ENCODE measurements at places on chromosomes 2 and 18. TPM values are rescaled to one million over a fixed set of nuclear protein-coding genes. Genes with fewer than 3 reads are reported as not detected.
A peak's percentile ranks its signal among the peaks of the same experiment; 100 is the strongest.

DNA sequence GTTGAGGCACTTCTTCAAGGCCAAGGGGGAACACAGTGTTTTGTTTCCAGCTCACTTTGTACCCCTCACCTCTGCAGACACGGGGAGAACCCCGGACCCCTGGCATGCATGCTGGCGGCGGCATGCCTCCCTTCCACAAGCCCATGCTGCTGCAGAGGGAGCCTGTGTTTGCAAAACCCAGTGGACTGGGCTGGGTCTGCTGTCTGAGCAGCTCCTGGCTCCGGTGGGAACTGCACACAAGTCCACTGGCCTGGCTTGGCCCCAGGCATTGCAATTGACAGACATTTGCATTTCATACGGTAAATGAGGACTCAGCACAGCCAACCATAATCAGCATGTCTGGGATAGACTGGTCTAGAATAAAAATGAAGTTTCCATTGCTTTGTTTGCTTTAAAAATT, 62.4 kb downstream of the RALBP1 start:
- DNase-seq = no peak

DNA sequence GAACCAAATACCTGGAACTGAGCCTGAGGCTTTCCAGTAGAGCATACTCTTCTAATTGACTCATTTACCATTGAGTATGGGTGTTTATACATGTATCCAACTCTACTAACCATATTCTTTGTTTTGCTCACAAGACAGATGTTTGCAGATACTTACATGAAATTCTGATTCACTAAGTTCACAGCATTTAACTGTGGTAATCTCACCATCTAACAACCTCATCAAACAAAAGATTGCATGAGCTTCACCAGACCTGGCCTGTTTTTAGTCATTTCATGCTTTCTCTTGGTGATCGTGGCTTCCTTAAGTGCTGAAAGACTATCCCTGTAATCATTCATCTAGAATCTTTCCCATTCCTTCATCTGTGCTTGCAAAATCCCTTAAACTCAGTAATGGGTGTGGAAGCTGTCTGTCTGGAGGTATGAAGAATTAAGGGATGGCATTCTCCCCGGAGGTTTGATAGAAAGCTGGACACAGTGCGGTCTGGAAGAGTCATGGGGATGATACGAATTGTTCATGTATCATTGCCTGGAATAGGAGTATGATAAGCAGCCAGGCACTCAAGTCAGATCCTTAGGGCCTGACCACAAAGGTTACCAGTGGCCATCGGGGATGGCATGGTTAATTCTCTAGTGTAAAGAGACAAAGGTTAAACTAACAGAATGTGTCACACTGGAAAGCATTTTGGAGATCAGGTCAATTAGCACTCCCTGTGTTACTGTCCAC, 42.0 kb upstream of the IL1R1 start:
- no peak for DNase-seq

GRCh38 chr18:47050468-47050867, 15.0 kb upstream of the ELOA2 start:
- DNase-seq = peak; percentile 26

DNA sequence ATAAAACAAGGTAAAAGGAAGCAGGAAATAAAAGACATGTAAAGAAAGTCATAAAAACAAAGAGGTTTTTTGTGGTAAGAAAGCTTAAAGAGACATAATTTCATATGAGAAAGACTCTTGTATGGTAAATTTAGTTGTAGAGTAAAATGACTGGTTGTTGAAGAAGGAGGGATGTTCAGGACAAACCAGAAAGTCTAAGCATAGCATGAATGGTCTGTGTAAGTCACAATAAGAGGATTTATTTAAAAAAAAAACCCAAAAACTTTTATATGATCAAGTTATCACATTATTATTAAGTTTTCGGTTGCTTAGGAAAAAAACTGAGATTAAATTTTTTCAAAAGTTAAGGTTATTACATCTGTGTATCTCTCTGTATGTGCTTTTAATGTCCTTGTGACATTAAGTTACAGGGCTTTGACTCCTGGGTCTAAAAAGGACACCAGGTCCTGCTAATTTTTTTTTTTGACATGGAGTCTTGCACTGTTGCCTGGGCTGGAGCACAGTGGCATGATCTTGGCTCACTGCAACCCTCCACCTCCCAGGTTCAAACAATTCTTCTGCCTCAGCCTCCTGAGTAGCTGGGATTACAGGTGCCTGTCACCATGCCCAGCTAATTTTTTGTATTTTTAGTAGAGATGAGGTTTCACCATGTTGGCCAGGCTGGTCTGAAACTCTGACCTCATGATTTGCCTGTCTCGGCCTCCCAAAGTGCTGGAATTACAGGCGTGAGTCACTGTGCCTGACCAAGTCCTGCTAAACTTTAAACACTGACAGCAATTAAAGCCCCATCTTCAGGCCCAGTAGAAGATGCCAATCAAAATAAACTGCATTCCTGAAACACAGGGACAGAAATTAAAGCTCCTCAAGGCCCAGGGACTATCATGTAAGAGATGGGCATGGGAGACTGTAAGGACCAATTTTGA, 14.2 kb upstream of the OXER1 start:
- no peak for DNase-seq

DNA sequence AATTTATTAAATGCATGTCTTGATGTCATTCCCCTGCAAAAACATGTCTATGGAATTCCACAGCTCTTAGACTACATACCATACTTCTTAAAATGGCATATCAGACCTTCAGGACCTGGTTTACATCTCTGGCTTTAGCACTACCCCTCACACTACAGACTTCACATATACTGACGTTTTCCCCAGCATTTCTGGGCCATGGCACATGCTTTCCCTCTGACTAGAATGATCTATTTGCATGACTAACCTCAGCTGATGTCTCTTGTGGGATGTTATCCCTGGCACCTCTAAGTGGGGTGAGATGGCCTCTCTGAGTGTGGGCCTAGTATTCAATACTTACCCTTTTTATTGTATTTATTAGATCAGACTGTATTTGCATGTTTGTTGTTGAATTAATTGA, 381.6 kb downstream of the ERBB4 start:
- DNase-seq = no peak

GRCh38 chr18:3329471-3329870, 67.5 kb downstream of the MYL12B start:
- no peak for DNase-seq

- no peak for DNase-seq
These were observed 41.0 kb upstream of the DOCK10 start for GRCh38 chr2:225083276-225083675.

DNA sequence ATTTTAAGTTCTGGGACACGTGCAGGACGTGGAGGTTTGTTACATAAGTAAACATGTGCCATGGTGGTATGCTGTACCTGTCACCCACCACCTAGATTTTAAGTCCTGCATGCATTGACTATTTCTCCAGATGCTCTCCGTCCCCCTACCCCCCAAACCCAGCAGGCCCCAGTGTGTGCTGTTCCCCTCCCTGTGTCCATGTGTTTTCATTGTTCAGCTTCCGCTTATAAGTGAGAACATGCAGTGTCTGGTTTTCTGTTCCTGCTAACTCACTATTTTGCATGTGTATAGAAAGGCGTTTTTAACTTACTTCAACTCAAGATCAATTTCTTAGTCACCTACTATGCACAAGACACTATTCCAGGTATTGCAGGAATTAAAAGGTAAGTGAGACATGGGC, 128.0 kb downstream of the PLCL1 start:
- no peak for DNase-seq

DNA sequence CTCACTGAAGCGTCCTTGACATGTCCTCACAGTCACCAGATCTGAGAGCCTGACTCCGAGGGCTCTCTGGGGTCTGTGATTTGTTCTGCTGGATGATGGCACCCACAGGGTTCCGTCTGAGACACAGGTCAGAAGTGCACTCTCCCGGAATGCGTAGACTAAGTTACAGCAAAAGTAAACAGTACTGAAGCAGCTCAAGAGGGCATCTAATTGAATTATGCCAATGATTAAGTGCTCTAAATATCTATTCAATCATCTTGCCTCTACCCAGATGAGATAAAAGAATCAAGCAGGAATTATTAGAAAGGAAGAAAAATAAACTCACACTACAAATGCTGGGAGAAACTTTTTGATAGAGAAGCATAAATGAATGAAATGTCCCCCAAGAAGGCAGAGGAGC, 544.1 kb downstream of the SOX11 start:
- DNase-seq = peak; percentile 8

DNA sequence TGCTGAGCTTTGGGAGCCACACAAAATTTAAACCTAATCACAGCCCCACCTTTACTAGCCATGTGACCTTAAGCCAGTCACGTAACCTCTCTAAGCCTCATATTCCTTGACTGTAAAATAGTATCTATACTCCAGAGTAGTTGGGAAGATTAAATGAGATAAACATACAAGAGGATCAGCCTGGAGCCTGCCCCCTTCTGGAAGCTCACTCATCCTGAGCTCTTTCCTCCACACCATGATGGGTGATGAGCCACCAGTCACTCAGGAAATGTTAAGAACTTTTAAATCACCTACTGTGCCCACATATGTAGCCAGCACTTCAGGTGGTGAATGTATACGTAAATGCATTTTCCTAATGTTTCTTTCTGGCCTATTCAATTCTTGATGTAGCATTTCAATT, 195.9 kb upstream of the DDX18 start:
- no peak for DNase-seq

- DNase-seq = no peak
These were observed 317.2 kb upstream of the ID2 start for GRCh38 chr2:8364668-8365067.

- DNase-seq = peak; percentile 6
These were observed 54.7 kb downstream of the MTA3 start for GRCh38 chr2:42622943-42623676.

GRCh38 chr2:195490319-195490718, 166.7 kb upstream of the SLC39A10 start:
- DNase-seq = no peak

GRCh38 chr2:84894758-84895520, 10.5 kb upstream of the TMSB10 start:
- no peak for DNase-seq

- DNase-seq = peak; percentile 50
These were observed 487.2 kb downstream of the DCDC2C start for GRCh38 chr2:4190548-4190947.

DNA sequence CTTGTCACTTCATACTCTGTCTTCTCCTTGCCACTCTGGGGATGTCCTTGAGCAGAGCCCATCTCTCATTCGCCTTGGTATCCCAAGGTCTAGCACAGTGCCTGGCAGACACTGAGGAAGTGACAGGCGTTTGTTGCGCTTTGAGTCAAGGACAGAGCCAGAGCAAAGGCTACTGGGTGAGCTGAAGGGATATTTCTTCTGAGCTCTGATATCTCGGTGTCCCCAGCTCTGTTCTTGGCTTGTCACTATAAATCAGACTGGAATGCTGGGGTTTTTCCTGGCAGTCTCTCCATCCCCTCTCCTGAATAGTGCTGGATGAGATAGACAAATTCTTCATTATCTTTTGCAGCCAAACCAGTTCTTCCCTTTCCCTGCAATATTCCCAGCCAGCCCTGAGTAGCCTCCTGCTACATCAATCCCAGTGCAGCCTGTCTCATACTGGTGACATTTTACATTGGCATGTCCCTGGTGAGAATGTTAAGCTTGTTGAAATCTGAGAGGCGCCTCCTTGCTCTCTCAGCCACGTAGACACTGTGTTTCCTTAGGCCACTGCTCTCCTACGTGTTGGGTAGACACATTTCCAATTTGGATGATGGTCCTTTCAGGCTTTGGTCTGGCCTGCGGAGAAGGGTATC, 61.7 kb downstream of the CTIF start:
- DNase-seq = no peak

GRCh38 chr2:16153754-16154035, 213.3 kb downstream of the MYCN start:
- DNase-seq = no peak

- peak; percentile 46 for DNase-seq
These were observed 408.3 kb downstream of the NUP35 start for GRCh38 chr2:183532514-183532913.

GRCh38 chr2:23524261-23524706, 139.3 kb downstream of the KLHL29 start:
- no peak for DNase-seq

- DNase-seq = no peak
These were observed 4.2 kb downstream of the TMEM177 start for GRCh38 chr2:119683074-119683712.

GRCh38 chr2:69683170-69683971, 39.8 kb upstream of the AAK1 start:
- peak; percentile 87 for DNase-seq

- no peak for DNase-seq
These were observed 130.7 kb upstream of the RNF152 start for GRCh38 chr18:62023536-62023935.

GRCh38 chr2:82781176-82781915, 1677.7 kb downstream of the SUCLG1 start:
- DNase-seq = no peak

- DNase-seq = no peak
These were observed 36.2 kb downstream of the HAT1 start for GRCh38 chr2:171958475-171958874.

Gene SLC16A14
- 5.2 TPM for total RNA-seq

Gene SH2D6
- total RNA-seq = 0.74 TPM

Gene SLC39A6
- 29.3 TPM for total RNA-seq

Gene GPBAR1
- total RNA-seq = 0.60 TPM

Gene TUBA3D
- not detected for total RNA-seq

Gene IL1RN
- 15.2 TPM for total RNA-seq

Gene FBXO36
- 6.3 TPM for total RNA-seq

Gene CCDC150
- 0.95 TPM for total RNA-seq

Gene ROCK2
- total RNA-seq = 45.6 TPM

Gene TFCP2L1
- 2.8 TPM for total RNA-seq

Gene GKN1
- not detected for total RNA-seq

Gene STARD6
- not detected for total RNA-seq

Gene CD207
- 0.86 TPM for total RNA-seq

Data from lung (tissue), 17 donors.